ENCODE measurements at places on chromosomes 13 and 19.
A peak's percentile ranks its signal among the peaks of the same experiment; 100 is the strongest.

DNA sequence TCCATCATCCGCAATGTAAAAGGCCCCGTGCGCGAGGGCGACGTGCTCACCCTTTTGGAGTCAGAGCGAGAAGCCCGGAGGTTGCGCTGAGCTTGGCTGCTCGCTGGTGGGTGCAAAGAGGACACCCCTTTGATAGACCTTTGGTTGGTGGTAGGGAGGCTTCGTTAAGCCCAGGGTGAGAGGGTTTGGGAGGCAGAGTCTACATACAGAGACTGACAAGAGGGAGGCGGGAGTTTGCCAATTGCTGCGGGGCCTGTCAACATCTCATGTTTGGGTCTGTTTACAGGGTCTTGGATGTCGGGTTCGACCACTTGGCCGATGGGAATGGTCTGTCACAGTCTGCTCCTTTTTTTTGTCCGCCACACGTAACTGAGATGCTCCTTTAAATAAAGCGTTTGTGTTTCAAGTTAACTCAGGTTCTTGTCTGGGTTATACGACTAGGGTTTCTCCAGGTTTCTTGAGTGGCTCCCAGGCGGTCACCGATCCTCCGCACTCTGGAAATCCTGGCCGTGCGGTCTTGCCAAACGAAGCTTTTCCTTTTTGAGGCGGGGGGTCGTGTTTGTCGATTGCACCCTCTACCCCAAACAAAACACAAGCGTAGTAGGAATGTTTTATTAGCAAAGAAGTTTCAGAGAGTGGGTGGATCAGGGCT, 816 bp downstream of the RPS28 start:
- DNase-seq: no peak

DNA sequence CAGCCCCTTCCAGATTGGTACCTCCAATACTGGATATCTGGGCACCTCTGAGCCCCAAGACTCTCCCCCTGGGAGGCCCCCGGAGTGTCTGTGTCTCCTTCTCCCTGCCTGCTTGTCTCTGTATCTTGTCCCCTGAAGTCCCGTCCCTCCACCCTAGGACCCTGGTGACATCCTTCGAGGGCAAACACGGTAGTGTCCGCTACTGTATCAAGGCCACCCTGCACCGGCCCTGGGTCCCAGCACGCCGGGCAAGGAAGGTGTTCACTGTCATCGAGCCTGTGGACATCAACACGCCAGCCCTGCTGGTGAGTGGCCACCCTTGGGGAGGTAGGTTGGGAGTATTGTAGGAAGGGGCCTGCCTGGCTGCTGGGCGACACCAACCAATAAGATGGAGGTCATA, 844 bp downstream of the ARRDC2 start:
- DNase-seq: no peak

DNA sequence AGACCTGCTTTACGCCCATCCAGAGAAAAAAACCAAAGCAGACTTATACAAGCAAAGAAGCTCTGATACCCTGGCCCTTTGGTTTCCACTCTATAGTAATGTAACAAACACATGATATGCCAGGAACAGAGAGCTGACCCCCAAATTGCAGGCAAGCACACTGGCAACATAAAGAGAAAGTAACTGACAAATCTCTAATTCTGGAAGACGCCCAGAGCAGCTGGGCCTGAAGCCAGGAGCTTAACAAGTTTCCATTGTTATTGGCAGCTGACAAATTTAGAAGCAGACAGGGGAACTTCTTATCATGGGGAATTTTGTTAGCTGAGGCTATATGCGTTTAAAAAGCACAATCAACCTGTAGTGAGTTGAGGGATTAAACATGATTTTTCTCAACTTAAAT, 158.0 kb downstream of the DLEU7 start:
- peak; percentile 62 for DNase-seq

GRCh38 chr19:55353803-55354697, 469 bp downstream of the COX6B2 start:
- peak; percentile 41 for DNase-seq

GRCh38 chr13:44244288-44244687, 129.3 kb upstream of the SERP2 start:
- DNase-seq: peak; percentile 30

- DNase-seq: no peak
Measured at GRCh38 chr13:47399599-47399998, 502.7 kb upstream of the HTR2A start.

DNA sequence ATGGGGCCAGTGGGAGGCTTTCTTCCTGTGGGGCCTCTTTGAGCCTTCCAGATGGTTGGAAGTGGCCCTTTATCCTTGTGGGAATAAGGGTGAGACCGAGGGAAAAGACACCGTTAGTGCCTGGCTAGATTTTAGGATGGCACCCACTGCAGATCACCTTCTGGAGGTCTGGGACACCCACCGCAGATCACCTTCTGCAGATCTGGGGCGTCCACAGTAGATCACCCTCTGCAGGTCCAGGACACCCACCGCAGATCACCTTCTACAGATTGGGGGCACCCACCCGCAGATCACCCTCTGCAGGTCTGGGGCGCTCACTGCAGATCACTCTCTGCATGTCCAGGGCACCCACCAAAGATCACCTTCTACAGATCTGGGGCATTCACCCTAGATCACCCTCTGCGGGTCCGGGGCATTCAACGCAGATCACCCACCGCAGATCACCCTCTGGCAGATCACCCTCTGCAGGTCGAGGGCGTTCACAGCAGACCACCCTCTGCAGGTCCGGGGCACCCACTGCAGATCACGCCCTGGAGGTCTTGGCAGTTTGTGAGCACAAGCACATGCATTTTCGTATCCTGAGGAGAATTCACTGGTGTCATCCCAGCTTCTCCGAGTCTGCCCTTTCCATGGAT, 153.4 kb upstream of the TSHZ3 start:
- no peak for DNase-seq

DNA sequence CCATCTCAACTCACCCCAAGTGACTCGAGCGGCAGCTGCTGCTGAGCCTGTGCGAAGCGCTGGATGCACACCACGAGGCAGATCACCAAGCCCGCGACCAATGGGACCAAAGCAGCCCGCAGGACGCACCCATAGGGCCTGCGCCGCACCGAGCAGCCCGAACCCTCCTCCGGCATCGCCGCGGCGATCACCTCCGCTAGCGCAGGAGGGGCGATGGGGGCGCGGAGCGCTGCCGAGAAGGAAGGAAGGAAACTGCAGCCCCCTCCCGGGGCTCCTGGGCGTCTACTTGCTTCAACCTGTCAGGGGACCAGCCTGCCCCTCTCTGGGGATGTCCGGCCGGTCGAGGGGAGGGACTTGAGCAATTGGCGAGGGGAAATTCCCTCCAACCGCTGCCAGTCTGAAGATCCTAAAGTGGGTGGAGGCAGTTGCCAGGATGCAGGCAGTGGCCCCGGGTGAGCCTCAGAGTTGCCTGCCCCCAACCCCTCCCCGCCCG, at the start of gene CD70:
CD70 (minus strand) TSS at position 324 of the 493 bp plus-strand sequence; CDS start at position 176, 148 bp downstream.
- no peak for DNase-seq

GRCh38 chr13:106184790-106185189, 350.7 kb downstream of the EFNB2 start:
- DNase-seq: no peak

DNA sequence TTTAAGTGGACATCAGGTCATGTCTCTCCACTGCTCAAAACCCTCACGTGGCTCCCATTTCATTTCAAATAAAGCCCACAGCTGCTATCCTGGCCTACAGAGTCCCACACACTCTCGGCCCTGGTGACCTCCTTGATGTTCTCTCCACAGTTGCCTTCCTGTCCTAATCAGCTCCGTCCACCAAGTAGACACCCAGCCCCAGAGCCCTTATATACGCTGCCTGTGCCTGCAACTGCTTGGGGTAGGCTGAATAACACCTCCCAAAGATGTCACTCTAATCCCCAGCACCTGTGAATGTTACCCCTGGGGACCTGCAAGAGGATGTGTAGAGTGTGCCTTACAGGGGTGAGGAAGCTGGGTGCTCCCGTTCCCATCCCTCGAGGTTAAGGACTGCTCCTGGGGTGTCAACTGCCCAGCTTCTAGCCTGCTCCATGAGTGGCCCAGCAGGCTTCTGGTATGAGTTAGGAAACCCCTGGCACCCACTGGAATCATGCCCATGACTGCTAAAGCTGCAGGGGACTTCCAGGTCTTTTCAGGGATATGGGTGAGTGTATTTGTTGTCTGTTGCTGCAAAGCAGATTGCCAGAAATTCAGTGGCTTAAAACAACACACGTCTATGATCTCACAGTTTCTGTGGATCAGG, 6.0 kb downstream of the FAM187B start:
- no peak for DNase-seq

Data from fibroblast of pulmonary artery (primary cell).